GM18507 (cell line): ENCODE measurements at places on chromosomes 2 and 18.

DNA sequence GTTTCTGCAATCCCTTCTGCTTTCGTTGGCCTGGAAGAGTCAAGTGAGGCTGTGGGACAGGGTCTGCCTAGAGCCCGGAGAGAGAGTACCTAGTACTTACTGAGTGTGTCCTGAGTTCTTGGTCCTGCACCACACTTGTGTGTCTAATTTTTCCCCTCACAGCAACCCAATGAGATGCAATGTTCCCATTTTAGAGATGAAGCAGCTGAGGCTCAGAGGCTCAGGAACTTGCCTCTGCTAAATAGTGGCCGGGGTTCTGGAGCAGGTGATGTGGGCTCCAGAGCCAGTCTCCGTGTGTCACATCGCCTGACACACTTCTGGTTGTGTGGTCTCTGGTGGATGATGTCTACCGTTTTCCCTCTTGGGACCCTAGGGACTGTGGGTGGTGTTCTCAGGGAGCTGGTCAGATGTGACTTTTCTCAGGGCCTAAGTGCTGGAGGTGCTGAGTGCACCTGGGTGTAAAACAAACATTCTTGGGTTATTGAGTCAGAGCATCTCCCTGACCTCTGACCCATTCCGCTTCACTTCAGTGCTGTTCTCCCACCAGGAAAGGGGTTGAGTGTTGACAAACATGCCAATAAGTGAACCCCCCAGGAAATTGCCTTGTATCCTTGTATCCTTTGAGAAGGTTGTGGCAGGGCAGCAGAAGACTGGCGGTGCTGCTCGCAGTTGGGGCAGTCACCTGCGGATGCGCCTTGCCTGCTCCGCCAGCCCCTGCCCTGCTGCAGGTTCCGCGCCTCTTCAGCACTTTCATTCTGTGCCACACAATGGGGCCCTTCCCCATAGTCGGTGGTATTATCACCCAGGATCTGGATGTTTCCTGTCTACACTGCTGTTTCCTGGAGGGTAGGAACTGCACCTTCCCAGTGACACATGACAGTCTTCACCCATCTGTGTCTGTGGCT is 32.1 kb downstream of the HK2 start:
- DNase-seq = no peak

DNA sequence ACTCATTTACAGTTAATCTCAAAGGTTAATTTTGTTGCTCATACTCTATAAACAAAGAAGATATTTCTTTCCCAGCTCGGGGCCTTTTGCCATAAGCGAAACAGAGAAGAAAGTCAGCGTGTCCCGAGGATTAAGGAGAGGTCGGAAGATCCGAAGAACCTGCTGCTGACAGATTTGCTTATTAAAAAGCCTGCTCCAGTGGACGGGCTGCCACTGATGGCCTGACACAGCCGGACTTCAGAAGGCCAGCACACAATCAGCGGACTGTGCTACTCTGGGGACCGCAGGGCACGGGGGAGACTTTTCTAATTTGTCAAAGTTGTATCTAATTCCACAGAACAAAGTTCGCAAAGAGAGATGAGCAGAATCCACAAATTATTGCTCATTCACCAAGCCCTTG is 315.4 kb downstream of the ETAA1 start:
- DNase-seq = no peak

- no peak for DNase-seq
Measured at GRCh38 chr2:60366135-60366712, 187.2 kb downstream of the BCL11A start.

GRCh38 chr2:237195396-237196120 is 109.9 kb downstream of the COPS8 start:
- no peak for DNase-seq

DNA sequence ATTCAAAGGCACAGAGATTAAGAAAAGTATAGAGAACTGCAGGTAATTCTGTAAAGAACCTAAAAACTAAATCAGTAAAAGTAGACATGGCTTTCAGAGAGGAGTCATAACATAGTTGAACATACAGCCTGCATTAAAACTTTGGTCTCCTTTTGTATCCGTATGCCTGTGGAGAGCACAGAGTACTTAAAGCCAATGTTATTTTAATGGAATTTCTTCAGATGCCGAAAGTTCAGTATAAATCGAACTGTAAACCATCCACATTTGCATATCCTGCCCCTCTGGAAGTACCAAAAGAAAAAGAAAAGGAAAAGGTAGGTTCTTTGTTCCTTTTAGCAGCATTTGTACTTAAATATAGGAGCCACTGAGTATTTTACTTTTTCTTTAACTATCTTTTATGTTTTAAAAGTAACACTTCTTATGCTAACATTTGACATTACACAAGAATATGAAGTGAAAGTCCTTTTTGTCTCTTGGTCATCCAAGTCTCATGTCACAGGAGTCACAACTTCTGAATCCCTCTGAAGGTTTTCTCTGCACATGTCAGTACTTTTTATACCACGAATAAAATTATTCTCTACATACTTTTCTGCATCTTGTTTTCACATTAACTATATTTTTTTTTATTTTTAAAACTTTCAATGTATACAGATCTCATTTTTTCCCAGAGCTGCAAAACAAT is 34.9 kb upstream of the ARMC9 start:
- DNase-seq = no peak

- no peak for DNase-seq
Measured at GRCh38 chr2:216871333-216871934, 11.6 kb upstream of the TNP1 start.

- DNase-seq = no peak
Measured at GRCh38 chr2:97845818-97846217, 132.4 kb downstream of the ZAP70 start.

DNA sequence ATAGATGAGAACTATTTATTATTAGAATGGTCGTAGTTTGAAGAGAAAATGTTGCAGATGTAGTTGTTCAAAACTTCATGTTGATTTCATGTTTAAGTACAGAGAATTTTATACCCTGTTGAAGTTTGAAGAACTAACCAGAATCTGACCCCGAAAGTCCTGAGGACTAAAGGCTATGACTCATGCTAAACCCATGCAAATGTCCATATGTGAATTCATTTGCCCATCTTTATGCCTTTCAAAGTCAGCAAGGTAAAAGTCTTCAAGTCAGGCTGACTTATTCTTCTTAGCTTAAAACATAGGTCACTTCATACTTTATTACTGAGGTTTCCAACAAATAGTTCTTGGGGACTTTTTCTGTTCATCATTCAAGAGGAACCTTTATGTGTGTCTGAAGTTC is 185.5 kb downstream of the CCDC85A start:
- no peak for DNase-seq

DNA sequence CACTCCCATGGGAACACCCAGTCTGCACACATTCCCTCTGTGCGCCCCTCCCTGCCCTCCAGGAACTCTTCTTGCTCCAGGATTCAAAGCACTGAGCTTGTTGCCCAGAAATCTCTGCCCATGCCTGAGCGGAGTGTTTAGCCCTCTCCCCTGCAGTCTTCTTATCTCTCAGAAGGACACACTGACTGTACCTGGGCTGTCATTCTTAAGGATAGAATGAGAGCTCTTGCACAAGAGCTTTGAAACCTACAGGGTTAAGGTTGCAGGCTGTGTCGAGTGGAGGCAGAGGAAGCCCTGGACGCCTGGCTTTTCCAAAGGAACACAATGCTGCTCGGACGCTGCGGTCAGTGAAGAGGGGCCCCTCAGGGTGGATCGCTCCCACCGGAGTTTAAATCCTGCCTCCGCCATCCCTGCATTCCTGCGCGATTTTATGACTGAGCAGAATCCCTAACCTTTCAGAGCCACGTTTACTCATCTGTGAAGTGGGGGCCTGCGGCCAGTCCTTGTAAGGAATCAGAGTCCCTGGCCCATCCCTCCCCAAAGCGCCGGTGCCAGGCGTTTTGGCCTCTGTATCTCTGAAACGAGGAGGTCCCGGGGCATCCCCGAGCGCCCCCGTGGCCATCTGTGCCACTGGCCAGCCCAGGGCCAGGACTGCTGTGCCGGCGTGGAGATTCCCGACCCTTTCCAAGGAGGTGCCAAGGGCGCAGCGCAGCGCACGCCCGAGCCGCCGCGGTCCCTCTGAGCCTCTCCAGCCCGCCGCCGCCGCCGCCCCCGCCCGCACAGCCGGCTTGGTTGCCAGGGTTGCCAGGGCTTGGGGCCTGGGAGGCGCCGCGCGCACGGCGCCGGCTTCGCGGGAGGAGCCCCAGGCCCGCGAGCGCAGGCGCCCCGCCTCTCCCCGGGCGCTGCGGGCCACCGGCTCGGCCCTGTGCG is 58.9 kb downstream of the FAM168B start:
- no peak for DNase-seq

GRCh38 chr2:108919571-108920373 is 69.2 kb downstream of the EDAR start:
- no peak for DNase-seq

DNA sequence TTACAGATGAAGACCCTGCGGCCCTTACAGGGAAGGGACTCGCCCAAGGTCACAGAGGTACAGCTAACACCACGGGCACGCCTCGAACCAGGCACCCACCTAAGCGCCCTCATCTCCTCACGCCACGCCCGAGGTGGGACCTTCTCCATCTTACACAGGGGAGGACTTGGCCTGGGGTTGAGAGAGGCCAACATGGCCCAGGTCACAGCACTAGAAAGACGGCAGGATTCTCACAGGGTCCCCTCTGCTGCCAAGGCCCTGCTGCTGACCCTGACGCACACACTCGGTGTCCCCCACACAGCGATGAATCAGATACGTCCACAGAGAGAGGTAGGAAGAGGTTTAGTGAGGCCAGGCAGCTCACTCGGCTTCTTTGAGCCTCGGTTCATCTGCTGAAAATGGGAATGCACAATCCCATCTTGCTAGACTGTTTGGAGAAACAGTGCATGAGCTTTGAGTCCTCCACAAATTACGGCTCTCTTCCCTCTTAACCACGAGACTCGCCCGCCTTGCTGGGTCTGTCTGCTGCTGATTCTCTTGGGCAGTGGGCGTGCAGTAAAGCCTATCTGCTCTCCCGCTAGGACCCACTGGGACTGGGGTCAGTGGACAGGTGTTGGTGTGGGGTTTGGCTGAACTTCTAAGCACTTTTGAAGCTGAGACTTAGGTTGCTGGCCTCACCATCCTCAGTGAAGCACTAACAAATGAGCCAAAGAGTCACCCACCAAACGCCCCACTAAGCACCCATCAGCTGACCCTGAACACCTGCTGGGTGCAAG is 79.2 kb downstream of the SMAD7 start:
- DNase-seq = no peak

DNA sequence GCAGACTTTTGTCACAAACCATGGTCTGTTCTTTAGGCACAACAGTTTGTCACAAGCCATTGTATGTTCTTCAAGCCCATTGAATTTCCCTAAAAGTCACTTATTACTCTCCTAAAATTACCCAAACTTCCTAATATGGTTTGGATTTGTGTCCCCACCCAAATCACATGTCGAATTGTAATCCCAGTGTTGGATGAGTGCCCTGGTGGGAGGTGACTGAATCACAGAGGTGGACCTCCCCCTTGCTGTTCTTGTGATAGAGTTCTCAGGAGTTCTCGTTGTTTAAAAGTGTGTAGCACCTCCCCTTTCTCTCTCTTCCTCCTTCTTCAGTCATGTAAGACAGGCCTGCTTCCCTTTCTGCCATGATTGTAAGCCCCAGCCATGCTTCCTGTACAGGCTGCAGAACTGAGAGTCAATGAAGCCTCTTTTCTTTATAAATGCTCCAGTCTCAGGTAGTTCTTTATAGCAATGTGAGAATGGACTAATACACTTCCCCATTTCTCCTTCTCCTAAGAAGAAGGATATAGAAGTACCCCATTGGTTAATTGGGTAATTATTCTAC is 11.2 kb upstream of the GYPC start:
- no peak for DNase-seq

GRCh38 chr2:71892896-71893295 is 254.8 kb downstream of the CYP26B1 start:
- no peak for DNase-seq

- no peak for DNase-seq
Measured at GRCh38 chr18:80253871-80254492, 6.7 kb upstream of the PARD6G start.

DNA sequence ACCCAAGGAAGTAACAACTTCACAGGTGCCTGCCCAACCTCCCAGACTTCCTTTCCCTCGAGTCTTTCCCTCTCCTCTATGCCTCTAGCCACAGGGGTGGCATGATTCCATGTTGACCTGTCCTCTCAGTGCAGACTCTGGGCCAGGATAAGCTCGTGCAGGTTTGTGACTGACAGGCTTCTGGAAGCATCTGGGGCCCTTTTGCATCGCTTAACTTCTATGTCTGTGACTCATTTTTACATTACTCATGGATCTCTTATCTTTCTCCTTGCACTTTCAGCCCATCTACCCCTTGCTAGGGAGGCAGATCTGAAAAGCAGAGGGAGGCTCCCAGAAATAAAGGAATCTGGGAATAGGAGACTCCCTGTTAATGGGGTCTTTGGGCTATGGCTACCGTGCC is 98.5 kb upstream of the RIOK3 start:
- DNase-seq = no peak

- DNase-seq = no peak
Measured at GRCh38 chr2:28442328-28442727, 49.7 kb downstream of the FOSL2 start.

DNA sequence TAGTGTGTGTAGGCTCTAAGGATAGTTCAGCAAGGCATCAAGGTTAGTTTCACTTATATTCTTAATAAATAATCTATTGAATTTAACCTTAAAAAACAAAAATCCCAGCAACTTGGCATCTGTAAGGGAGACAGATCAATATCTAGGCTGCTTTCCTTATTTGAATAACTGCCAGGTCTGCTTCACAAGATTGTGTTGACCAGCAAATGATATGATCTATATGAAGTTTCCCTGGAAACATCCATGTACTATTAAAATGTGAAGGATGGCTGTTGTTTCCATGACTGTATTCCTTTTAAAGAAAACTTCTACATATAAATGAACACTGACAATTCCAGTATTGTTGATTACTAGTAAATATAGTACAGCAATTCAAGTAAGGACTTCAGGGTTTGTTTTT is 109.4 kb downstream of the SPTBN1 start:
- DNase-seq = no peak

DNA sequence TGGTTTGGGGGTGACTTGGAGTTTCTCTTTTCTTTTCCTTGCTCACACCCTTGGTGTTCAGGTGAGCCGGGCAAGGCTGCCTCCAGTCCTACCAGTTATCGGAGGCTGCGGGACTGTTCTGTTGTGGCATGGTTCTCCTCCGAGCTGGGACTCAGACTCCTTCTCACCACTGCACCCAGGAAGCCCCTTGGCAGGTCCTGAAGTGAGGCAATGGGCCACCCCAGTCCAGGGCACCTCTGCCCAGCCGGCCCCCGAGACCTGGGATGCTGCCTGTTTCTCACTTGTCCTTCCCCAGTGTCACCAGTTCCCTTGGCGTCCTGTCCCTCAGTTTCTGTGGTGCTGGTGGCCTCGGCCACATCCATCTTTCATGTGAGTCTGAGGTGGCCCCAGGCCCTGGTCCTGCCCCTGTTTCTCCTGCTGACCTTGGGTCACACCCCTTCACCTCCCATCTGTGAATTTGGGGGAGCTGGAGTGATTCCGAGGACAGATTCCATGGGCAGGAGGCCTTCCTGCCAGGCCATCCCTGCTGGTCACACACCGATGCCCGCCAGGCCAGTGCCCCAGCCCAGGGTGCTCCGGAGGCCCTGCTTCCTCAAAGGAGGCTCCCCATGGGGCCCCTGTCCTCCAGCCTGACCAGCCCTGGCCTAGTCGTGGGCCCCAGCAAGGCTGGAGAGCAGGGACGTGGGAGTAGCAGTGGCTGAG is 6.6 kb upstream of the KLHL30 start:
- DNase-seq = no peak

GRCh38 chr18:40868110-40868858 is 1086.8 kb upstream of the PIK3C3 start:
- no peak for DNase-seq
